ENCODE measurements at places on chromosomes 16 and 17.

- no peak for DNase-seq
These were observed 12.9 kb downstream of the STH start for GRCh38 chr17:46011711-46012505.

- DNase-seq = no peak
These were observed 959 bp downstream of the SSH2 start for GRCh38 chr17:29929006-29929532.

GRCh38 chr16:2777903-2778629 is 986 bp upstream of the ELOB start:
- no peak for DNase-seq

DNA sequence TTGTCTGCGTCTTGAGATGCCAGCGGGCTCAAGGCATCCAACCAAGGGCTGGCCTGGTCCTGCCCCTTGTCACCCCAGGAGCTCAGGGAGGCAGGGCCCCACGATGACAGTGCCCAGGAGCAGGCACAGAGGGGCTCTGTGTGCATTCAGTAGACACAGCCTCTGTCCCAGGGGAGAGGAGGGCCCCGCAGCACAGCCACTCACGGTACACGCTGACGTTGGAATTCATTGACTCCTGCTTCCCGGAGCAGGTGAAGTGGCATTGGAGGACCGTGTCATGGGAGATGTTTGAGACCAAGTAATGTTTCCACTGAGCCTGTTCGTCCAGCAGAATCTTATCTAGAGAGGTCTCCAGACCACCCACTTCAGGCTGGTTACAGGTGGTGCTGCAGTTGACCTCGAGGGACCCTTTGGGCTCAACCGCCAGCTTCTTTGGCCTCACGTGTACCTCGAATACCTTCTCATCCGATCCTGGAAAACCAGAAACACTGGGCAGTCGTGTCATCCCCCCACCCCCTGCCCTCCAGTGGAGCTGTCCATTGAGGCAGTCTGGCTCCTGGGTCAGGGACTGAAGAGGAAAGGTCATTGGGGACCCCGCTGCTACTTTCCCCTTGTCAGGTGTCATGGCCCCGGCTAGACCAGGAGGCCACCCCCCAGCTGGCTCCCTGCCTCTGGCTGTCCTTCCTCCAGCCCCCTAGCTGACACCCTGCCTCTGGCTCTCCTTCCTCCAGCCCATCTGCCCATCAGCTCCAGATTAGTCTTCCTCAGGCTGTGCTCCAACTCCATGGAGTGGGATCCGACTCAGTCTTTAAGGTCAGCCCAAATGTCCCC is 7.0 kb downstream of the PRR29 start:
- no peak for DNase-seq

GRCh38 chr17:77212081-77212832 is 71.5 kb downstream of the SEC14L1 start:
- DNase-seq = no peak

DNA sequence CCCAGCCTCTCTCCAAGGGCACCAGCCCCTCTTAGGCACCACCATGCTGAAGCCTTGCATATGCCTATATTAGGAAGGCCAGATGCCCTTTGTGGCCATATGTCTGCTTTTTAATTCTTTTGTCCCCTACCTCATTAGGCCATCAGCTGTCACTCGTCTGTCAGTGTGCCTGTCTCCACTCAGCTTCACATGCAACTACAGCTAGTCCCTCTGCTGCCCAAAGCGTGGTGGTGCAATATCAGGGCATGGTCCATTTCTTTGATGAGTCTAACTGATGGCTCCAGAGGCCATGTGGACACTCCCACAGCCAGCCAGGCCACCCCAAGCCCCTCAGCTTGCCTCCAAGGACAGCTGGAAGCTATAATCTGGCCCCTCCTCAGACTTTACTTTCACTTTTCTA is 36.3 kb downstream of the MYO18A start:
- DNase-seq = no peak

DNA sequence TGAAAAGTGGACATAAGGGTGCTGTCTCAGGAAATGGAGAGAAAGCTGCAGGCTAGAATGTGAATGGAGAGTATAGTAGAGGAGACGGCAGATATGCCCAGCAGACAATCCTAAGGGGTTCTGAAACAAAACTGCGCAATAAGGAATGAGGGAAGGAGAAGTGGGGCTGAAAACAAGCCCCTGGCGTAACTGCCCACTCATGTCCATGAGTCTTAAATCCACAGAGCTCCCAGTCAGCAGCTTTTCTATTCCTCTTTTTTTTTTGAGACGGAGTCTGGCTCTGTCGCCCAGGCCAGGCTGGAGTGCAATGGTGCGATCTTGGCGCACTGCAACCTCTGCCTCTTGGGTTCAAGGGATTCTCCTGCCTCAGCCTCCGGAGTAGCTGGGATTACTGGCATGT is 5.9 kb downstream of the STRADA start:
- no peak for DNase-seq

DNA sequence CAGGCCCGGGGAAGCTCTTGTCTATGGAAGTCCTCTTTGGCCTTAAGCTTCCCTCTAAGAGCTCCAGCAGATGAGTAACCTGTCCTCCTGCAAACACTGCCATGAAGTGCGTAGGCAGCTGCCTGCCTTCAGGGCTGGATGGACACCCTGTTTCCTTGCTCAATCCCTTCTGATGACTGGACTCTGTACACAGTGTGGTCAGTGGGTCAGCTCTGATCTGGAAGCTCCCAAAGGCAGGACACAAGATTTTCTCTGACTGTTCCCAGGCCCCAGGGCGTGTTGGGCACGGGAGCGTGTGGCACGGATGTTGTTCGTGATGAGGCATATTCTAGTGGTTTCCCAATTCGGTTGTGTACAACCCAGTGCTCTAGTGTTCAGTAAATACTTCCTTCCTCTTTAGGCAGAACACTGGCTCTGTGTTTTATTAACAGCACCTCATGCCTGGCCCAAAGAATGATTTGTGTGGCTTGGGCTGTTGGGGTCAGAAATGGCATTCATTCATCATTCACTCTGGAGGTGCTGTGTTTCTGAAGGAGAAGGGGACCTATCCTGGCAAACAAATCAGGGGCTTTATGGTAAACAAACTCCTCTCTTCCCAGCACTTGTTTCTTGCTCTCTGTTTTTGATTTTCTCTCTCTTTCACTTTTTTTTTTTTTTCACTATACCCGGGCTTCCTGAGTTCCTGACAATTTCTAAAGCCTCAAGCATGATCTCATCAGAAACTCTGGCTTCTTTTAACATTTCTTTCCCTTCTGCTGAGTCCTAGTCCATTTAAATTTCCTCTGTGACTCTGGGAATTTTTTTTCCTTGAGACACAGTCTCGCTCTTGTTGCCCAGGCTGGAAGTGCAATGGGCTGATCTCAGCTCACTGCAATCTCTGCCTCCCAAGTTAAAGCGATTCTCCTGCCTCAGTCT is 12.0 kb upstream of the RNF157 start:
- no peak for DNase-seq

GRCh38 chr17:9071811-9072498 is 50.6 kb downstream of the NTN1 start:
- DNase-seq = no peak

GRCh38 chr17:17890773-17891759 is 54.3 kb upstream of the SREBF1 start:
- peak; percentile 25 for DNase-seq

DNA sequence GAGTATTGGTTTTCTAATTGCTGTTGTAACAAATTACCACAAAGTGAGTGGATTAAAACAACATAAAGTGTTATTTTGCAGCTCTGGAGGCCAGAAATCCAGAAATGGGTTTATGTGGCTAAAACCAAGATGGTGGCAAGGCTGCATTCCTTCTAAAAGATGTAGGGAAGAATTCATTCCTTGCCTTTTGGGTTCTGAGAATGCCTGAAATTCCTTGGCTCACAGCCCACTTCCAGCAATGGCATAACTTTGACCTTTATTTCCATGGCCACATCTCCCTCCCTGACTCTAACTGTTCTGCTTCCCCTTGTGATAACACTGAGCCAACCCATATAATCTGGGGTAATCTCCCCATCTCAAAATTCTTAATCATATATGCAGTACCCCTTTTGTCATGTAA is 269.6 kb upstream of the RPL38 start:
- DNase-seq = no peak

GRCh38 chr16:75109732-75110243 is 6.8 kb downstream of the LDHD start:
- DNase-seq = no peak

DNA sequence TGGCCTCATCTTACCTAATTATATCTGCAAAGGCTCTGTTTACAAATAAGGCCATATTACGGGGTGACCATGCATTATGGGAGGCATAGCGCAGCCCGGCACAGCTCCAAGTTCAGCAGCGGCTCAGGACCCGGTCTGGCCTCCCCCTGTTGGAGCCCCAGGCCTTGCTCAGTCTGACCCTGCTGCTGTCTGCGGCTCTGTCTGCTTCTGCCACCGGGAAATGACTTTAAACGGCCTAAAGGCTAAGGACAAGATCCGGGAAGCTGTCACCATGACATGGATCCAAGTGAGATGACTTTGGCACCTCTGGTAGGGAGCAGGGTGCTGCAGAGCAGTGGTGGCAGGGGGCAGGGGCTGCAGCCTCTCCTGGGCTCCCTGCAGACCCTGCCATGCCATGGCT is 140.6 kb upstream of the GSE1 start:
- no peak for DNase-seq

- no peak for DNase-seq
These were observed 21.1 kb downstream of the EIF4A3 start for GRCh38 chr17:80125656-80126448.

DNA sequence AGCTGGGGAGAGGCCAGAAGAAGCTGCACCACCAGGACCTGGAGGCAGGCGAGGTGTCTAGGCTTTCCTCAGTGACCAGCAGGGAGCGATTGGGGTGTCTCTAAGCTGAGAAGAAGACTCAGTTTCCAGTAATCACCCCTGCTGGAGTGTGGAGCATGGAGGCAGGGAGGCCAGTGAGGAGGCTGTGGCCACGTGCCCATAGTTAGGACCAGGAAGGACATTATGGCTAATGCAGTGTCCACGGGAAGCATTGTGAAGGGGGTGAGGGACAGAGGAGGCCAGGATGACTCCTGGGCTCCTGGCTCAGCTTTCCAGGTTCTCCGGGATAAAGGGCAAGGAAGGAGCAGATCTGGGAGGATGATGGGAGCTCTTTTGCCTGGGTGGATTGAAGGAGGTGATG is 5.7 kb downstream of the KRT13 start:
- DNase-seq = no peak

DNA sequence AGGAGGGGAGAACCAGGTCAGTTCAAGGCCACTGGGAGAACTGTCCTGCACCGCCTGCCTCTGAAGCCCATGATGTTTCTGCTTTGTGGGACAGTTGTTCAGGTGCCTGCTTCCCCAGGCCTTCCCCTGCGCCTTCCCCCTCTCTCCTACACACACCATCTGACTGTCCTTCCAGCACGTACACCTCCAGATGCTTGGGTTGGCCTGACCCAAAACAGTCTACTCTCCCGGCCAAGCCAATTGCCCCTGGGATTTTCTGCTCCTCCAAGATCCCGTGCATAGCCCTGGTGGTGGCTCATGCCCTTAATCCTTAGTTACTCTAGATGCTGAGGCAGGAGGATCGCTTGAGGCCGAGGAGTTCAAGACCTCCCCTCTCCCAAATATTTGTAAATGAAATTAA is 684 bp upstream of the RSAD1 start:
- no peak for DNase-seq

DNA sequence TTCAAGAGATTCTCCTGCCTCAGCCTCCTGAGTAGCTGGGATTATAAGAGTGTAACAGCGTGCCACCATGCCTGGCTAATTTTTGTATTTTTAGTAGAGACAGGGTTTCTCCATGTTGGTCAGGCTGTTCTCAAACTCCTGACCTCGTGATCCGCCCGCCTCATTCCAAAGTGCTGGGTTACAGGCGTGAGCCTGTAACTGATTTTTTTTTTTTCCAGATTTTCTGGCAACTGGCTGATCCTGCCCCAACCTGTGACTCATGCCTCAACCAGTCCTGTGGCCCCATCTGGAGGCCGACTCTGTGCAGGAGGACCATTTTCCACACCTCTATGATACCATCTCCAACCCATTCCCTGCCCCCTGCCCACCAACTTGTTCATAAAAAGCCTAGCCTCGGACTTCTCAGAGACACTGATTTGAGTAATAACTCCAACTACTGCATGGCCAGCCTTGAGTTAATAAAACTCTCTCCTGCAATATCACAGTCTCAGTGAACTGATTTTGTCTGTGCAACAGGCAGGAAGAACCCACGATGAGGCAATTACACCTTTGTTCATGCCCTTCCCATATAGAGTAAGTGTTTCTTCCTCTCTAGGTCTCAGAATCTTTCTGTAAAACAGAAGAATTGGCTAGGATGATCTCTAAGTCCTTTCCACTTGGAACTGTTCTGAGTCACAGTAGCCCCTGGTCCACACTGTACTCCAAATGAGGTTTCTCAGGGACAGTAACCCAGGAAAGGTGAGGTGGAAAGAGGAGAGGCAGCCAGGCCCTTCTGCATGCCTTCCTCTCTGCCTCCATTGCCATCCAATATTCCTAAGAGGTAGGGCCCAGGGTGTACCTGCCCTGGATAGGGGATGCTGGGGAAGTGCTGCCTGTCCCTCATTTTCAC is 8.8 kb upstream of the CNOT1 start:
- no peak for DNase-seq

DNA sequence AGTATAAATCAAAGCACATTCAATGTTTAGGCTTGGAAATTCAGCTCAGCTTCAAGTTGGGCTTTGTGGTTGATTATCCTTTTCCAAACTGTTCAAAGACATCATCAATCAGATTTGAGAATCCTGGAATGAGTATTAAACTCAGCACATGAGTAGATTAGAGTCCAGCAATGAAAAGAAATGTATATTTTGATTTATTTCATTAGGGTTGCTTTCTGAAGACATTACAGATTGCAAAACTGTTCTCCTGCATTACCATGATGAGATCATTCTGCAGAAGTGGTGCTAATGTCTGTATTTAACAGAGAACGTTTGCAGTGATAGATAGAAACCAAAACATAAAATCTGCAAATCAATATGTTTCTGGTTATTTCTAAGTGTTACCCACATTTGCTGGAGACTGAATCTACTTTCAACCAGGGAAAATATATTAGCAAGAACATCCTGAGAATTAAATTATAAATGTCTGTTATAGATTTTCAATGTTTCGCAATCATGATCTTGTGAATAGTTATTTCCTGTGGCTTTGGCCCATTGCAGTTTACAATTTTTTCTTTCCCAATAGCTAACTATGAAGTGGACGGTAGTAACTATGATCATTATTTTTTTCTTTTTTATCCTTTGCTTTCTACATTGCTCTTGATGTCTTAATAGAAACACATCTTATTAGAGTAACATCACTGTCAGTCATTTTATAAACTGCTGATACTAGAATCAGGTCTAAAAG is 1125.7 kb upstream of the GOT2 start:
- no peak for DNase-seq

GRCh38 chr16:13436641-13437412 is 483.1 kb upstream of the ERCC4 start:
- DNase-seq = no peak

- DNase-seq = peak; percentile 47
These were observed 630 bp downstream of the GRB2 start for GRCh38 chr17:75404731-75405364.

DNA sequence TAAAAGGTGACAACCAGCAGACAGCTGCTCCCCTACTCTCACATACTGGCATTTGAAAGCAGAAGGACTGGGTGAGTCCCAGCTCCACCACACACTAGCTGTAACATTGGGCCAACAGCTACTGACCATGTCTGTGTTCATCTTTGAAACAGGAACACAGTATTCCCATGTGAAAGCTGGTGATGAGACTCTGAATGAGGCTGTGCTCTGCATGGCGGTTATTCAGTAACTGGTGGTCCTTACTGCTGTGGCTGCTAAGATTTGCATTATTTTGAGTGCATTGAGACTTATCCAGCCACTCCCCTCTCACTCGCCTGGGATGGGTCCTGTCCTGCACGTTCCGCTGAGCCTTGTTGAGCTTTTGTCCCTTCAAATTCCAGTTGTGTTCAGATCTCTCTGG is 342.9 kb downstream of the FOXL1 start:
- no peak for DNase-seq

Measured in stimulated activated CD4-positive, alpha-beta T cell treated with anti-CD3 and anti-CD28 coated beads, Interleukin-2, amount 100 ng/mL, for 48 hours (primary cell).